Endodermal cell (in vitro differentiated cells): ENCODE measurements at places on chromosomes 1 and 21. TPM values are rescaled to one million over a fixed set of nuclear protein-coding genes. Genes with fewer than 3 reads are reported as not detected.
A peak's percentile ranks its signal among the peaks of the same experiment; 100 is the strongest.

- H3K27ac ChIP-seq, result no peak overlapping the region
- no peak for DNase-seq
- peaks cover 14% of the 10 kb centered on the region for H3K4me1 ChIP-seq
- H3K36me3 ChIP-seq, result peaks cover 19% of the 10 kb centered on the region
- H3K4me3 ChIP-seq, result peak overlapping the region; percentile 81
Measured at GRCh38 chr1:202967684-202968281, 726 bp upstream of the CYB5R1 start.

GRCh38 chr21:45931397-45931969 lies 50.1 kb upstream of the COL6A1 start:
- no peak for DNase-seq
- no peaks in the 10 kb centered on the region for H3K4me1 ChIP-seq
- no peak overlapping the region for H3K27ac ChIP-seq
- H3K4me3 ChIP-seq, result no peak overlapping the region
- H3K27me3 ChIP-seq, result no peaks in the 10 kb centered on the region
- no peaks in the 10 kb centered on the region for H3K36me3 ChIP-seq

GRCh38 chr1:61925591-61926298 lies 183.5 kb downstream of the PATJ start:
- no peaks in the 10 kb centered on the region for H3K27me3 ChIP-seq
- no peaks in the 10 kb centered on the region for H3K36me3 ChIP-seq
- no peak overlapping the region for H3K4me3 ChIP-seq
- H3K4me1 ChIP-seq, result no peaks in the 10 kb centered on the region

DNA sequence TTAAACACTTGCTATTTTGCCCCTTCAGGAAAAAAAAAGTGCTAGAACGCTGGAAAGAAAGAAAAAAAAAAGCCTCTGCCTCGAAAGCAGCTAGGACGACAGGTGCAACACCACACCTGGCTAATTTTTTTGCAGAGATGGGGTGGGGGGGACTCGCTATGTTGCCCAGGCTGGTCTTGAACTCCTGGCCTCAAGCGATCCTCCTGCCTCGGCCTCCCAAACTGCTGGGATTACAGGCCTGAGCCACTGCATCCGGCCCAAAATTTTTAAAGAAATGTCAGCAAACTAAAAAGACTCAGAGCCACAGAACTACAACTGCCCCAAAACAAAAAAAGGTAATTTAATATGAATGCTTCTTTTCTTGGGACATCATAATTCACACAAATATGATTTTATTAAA lies 1.4 kb downstream of the DOCK7 start:
- H3K4me1 ChIP-seq, result peaks cover 3% of the 10 kb centered on the region
- no peak overlapping the region for H3K27ac ChIP-seq
- no peak for DNase-seq
- peaks cover 3% of the 10 kb centered on the region for H3K36me3 ChIP-seq
- H3K27me3 ChIP-seq, result no peaks in the 10 kb centered on the region
- H3K4me3 ChIP-seq, result peak overlapping the region; percentile 91

- no peak for DNase-seq
- H3K4me3 ChIP-seq, result no peak overlapping the region
- H3K36me3 ChIP-seq, result peaks cover 31% of the 10 kb centered on the region
Measured at GRCh38 chr1:67405473-67406245, 24.5 kb downstream of the SERBP1 start.

Gene SMAP2
- 22.3 and 22.8 TPM in 2 replicates for total RNA-seq

Gene GREM2
- 7.8 to 10.2 TPM (median 8.4 TPM) in 3 replicates for total RNA-seq
